ENCODE measurements at places on chromosomes 11 and 22. TPM values are rescaled to one million over a fixed set of nuclear protein-coding genes. Genes with fewer than 3 reads are reported as not detected.

CYP2D6 gene
- polyA plus RNA-seq = 14.8 TPM

SLC7A4 gene
- 1.2 TPM for polyA plus RNA-seq

TBX10 gene
- not detected for polyA plus RNA-seq

C22orf42 gene
- polyA plus RNA-seq = not detected

ANO3 gene
- polyA plus RNA-seq = 3.2 TPM

DNA sequence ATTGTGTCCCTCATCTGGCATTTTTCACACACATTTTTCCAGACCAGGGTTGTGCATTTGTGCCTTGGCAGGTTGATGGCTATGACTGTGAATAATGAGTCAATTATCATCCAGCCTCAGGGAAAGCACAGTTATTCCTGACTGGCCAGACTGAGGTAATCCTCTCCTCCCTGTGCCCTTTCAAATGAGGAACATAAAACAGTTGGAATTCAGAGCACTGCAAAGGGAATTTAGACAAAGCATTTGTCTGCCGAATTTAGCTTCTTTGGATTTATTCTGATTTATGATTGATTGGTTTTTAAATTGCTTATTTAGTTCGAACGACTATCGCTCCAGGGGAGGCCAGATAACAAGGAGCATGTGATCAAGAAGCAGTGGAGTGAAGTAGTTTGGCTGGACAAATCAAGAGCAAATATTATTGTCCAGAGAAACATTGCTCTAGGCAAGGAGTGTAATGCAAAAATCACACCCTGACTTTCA is 30.8 kb upstream of the RAG2 start:
- DNase-seq = no peak

- no peak for DNase-seq
Measured at GRCh38 chr11:2114430-2115241, 24.6 kb downstream of the IGF2 start.

GRCh38 chr22:21803811-21804249 is 63.6 kb downstream of the MAPK1 start:
- DNase-seq = no peak

- no peak for DNase-seq
Measured at GRCh38 chr11:95867105-95867504, 56.8 kb downstream of the MTMR2 start.

- DNase-seq = no peak
Measured at GRCh38 chr22:30183271-30183670, 63.3 kb downstream of the LIF start.

DNA sequence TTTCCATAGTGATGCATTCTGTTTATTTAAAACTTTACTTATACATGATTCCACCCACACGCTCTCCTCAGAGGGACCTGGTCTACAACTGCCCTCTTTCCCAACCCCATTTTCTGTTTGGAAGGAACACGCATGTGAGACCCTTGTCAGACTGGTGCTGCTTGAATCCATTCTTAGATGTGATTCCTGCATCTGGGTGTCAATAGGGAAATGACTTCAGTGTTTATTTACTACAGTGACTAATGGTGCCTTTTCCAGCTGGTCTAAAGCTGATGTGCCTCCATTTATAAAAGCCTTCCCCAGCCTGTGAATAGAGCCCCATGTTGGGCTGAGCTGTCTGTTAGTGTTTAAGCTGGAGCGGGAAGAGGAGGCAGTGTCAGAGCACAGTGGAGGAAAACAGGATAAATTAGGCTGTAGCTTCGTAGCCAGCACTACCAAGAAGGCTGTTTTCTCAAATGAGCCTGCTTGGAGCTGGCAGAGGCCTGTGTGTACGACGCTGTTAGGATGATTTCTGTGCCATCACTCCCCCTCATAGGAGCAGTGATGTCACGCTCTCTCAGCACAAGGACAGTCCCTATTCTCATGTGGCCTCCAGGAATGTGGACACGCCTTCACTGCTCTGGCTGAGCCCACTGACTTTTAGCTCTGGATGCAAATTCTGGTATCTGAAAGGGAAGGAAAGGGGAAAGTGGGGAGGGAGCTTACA is 18.9 kb upstream of the C11orf96 start:
- no peak for DNase-seq

DNA sequence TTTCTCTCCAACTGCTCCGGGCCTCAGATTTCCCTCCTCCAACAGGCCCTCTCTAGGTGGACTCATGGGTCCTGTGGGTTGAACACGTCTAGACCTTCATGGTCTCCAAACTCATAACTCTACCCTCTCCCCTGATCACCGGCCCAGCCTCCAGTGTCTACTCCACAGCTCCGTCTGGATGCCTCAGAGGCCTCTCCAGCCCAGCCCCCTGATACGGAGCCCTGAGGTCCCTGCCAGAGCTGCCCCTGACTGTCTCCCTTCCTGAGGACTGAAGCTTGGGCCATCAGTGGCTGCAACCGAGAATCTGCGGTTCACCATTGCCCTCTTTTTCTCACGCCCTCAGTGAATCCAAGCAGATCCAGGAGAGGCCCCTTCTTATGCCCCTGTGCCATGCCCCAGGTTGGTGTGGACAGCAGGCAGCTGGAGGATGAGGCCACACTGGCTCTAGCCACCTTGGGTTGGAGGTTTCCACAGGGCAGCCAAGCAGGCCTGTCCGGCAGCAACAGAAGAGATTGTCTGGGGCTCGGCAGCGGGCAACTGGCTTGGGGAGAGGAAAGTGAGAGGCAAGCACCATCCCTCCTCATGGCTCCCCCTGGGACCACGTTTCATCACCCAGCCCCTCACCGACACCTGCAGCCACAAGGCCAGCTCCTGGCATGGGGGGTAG is 104.6 kb upstream of the FGF3 start:
- no peak for DNase-seq

Data from left renal cortex interstitium (tissue), 4 donors.